ENCODE measurements at places on chromosomes 2 and 18.

DNA sequence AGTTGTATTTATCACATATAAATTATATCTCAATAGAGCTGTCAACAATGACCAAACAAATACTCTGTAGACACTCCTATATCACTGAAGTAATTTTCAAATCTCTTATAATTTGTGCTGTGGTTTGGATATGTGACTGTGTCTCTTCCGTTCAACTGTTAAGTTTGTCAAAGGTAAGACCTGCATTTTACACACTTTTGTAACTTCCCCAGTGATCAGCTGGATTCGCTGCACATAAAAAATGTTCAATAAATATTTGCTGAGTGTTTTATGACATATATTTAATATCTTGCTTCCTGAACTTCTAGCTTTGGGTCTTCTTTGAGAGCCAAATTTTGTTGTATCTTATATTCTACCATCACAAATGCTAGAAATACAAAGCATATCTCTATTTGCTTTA is 57.3 kb upstream of the ROCK1 start:
- DNase-seq = no peak

- no peak for DNase-seq
Observed at GRCh38 chr2:191389288-191389687, 144.1 kb downstream of the MYO1B start.

DNA sequence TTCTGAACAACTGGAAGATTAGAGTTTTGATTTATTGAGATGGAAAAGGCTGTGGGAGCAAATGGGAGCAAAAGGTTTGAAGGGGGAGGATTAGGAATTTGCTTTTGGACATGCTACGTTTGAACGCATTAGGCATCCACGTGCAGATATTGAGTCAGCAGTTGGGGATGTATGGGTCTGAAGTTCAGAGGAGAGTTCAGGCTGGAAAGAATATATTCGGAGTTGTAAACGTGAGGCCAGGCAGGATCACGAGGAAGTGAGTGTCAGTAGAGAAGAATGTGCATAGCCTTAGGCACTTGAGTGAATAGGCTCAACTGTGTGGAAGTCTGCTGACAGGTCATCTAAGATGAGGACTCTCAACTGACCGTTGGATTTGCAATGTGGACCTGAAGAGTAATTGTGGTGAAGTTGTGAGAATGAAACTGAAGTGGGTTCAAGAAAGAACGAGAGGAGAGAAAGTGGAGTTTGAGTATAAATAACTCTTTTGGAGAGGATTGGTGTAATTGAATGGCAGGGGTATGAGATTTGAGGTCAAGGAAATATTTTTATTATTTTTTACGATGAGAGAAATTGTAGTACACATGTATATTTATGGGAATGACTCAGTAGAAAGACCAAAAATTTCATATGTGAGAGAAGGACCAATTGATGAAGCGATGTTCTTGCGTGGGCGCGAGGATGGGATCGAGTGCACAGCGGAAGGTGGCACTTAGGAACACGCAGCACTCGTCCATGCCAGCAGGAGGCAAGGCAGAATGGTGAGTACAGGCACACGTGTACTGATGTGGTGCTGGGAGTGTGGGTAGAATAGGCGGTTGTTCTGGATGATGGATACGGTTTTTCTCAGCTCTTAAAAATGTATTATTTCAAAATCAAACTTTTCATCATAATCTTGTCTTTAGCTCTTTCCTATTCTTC is 40.5 kb upstream of the POLE4 start:
- no peak for DNase-seq

DNA sequence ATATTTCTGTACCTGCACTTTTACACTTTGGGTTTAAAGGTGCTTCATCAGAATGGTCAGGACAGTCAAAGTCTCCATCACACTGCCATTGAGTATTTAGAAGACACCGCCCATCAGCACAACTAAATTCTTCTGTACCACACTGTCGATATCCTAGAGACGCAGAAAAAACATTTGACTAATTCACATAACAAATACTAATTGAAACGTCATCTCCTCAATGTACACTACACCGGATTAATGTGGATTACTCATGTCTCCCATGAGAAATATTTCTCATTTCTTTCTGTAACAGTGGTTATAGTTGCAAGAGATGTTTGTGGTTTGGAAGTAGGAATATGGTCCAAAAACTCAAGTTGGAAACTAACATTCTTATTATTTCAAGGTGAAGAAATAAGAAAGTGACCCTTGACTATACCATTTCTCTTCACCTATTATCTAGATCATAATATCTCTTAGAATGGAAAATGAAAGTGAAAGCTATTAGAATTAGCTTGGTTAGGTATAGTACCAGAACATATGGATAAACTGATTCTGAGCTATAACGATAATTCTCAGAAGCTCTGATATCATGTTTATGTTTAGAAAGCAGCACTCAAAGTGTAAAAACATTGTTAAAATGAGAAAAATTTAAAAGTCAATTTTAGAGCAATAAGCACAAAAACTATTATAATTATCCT is 1627.7 kb downstream of the LRP1B start:
- no peak for DNase-seq

- no peak for DNase-seq
Observed at GRCh38 chr2:67186871-67187270, 210.3 kb upstream of the ETAA1 start.

DNA sequence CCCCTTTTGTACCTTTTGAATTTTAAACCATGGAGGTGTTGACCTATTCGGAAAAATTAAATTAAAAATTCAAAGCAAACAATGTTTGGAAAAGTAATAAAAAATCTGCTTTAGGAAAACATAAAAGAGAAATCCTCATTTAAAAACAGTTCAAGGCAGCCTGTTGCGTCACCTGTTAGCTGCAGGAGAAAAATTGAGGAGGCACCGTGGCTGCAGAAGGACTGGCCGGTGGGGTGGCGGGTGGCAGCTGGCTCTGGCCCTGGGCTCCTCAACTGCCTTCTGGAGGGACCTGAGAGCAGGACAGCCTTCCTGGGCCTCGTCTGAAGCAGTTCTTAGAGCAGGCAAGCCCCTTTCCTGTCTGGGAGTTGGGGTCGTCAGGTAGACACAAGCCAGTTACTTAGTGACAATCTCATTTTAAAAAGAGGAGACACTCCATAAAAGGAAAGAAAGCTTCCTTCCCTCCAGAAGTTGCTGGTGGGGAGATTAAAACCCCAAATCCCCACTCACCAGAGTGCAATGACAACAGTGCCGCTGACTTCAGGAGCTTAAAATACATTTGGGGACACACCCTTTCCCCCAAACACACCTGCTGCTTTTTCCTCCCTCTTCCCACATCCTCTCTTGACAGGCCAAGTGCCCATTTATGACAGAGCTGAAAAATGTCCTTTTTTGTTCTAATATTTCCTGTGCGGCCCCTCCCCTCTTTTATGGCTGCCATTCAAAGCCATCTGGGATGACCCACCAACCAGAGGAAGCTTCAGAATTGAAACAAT is 9.7 kb downstream of the ZBTB7C start:
- DNase-seq = no peak

GRCh38 chr2:237877576-237878307 is 18.3 kb downstream of the RAMP1 start:
- no peak for DNase-seq

DNA sequence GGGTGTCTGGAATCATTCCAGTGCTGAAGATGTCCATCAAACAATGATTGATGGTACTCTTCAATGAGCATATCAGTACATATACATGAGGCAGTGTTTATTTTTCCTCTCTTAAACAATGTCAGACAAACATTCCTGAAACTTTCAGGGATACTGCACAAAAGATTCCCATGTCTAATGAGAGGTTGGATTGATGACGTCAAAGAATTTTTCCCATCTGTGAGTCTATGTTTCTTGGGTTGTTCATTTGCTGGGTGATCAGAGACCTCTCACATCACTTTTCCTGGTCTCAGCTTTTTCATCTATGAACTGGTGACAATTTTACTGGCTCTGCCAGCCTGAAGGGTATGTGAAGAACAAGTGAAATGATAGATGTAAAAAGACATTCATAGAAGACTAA is 325.5 kb downstream of the EN1 start:
- DNase-seq = no peak

DNA sequence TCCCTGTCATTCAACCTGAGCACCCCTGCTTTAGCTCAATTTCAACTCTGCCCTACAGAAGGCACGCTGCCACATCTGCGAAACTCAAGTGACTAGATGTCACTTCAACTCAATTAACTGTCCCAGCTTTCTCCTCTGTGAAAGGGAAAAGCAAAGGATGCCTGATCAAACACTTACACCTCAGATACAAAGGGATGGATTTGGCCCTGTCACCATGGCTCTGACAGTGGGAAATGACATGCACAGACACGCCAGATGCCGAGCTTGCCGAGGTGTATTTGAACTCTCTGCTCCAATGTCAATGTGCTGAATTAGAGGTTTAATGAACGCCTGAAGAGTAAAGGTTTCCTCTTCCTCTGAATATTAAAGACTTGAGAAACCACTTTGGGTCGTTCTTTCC is 481.1 kb downstream of the CBLN2 start:
- no peak for DNase-seq

GRCh38 chr18:40577239-40577980 is 1377.6 kb upstream of the PIK3C3 start:
- DNase-seq = no peak

DNA sequence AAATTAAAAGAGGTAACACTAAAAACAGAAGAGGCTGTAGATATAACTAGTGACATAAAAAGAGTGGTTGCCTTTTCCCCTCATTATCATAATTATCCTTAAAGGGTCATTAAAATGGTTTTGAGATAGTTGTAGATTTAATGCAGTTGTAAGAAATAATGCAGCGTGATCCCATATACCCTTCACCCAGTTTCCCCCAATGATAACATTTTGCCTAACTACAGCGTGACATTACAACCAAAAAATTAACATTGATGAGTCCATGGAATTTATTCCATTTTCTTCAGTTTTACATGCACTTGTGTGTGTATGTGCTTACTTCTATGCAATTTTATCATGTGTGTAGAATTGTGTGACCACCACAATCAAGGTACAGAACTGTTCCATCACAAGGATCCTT is 13.2 kb upstream of the RMND5A start:
- no peak for DNase-seq

GRCh38 chr2:198134293-198134955 is 330.0 kb downstream of the PLCL1 start:
- DNase-seq = no peak

- DNase-seq = no peak
Observed at GRCh38 chr2:199596549-199596948, 138.8 kb upstream of the SATB2 start.

- DNase-seq = no peak
Observed at GRCh38 chr2:152565884-152566727, 151.2 kb downstream of the PRPF40A start.

- no peak for DNase-seq
Observed at GRCh38 chr2:156340804-156341451, 8.4 kb upstream of the NR4A2 start.

DNA sequence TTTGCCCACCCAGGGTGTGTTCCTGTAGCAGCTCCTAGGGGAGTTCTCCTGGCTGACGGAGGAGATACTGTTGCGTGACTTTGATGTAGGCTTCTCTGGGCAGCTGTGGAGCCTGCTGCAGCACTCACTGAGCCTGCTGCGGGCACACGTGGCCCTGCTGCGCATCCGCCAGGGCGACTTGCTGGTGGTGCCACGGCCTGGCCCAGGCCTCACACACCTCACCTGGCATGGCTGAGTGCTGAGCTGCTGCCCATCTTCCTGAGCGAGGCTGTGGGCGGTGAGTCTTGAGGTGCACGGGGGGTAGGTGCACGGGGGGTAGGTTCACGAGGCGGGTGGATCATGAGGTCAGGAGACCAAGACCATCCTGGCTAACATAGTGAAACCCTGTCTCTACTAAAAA is 191.7 kb downstream of the ANKRD36C start:
- no peak for DNase-seq

DNA sequence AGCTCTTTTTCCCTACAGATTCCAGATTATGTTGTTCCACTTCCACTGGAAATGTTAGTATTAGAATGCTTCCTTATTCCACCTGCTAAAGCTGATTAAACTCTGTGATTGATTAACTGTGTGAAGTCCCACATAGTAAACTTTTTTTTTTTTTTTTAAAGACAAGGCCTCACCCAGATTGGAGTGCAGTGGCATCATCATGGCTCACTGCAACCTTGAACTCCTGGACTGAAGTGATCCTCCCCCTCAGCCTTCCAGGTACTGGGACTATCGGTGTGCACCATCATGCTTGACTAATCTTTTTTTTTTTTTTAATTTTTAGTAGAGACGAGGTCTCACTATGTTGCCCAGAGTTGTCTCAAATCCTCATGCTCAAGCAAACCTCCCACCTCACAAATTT is 108.5 kb upstream of the RBMS1 start:
- no peak for DNase-seq

- DNase-seq = no peak
Observed at GRCh38 chr18:37435996-37436395, 129.6 kb downstream of the CELF4 start.

GRCh38 chr2:101609433-101609832 is 88.1 kb upstream of the MAP4K4 start:
- no peak for DNase-seq
